ENCODE measurements at places on chromosomes 2 and 18.

GRCh38 chr2:186503827-186504606, 18.0 kb downstream of the ZC3H15 start:
- DNase-seq, result no peak

- DNase-seq, result no peak
Observed at GRCh38 chr2:794554-795241, 117.5 kb upstream of the TMEM18 start.

DNA sequence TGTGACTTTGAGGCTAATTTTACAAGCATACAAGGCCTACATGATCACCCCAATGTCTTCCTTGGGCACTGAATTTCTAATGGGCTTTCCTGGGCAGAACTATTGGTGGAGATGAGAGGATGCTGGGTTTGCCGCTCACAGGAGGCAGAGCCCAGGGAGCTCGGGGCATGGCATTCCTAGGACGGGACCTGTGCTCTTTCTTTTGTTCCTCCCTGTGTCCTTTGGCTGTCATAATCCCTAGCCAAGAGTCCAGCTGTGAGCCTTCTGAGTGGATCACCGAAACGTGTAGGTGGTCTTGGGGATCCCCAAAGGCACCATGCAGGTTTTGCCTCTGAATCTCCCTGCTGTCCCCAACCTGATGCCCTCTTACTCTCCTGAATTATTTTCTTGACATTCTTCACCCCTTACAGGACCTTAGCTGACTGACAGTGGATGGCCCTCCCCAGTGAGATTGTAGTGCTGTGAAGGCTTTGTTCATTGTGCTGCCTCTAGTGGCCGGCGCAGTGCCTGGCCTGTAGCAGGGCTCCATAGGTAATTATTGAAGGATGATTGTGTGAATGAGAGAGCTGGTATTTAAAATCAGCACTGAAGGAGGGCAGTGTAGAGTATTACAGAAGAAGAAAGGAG, 221.9 kb downstream of the ZNF407 start:
- DNase-seq, result no peak

DNA sequence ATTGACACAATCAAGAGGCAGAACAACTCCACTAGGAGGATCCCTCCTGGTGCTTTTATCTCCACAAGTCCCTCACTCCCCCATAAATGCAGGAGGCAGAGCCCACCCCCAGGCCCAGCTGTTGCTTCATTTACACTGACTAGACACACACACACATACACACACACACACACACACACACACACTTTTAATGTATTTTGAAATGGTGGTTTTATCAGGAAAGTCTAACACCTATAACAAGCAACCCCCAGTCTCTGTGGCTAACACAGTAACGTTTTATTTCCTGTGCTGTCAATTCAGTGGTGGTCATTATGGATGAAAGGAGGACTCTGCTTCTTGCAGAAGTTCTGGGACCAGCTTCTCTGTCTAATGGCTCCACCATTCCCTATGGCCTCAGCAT, 125.4 kb upstream of the FOSL2 start:
- DNase-seq, result no peak

- DNase-seq, result no peak
Observed at GRCh38 chr2:239523147-239523953, 122.5 kb upstream of the HDAC4 start.

DNA sequence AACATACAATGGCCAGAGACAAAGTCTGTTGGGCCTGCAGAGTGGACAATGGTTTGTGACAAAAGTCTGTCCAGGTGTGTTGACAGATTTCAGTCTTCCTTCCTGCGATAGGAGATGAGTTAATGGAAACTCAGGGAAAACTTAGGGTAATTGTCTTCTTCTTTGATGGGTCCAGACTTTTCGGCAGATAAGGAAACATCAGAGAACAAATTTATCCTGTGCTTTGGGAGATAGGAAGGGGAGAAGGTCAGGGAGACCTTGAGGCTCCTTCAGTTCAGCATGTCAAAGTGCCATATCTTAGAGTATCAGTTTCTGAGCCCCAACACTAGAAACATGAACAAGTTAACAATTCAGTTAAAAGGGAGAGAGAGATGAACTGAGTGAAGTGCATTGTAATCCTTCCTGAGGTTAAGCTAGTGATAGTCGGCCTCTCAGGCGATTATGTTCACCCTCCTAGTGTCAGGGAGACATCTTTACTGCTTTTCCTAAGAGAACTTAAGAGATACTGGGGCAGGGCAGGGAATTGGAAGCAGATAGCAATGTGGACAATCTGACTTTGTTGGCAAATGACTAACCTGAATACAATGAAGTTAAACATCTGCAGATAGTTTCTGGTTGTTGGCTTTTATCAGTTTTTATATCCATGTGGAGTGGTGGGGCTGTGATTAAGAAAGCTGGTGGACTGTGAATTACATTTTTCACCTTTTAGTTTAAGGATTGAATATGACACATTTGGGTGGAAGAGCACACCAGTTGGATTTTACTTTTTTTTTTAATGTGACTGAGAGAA, 248.8 kb upstream of the FN1 start:
- no peak for DNase-seq

GRCh38 chr2:129334696-129335410, 644.6 kb upstream of the RAB6C start:
- DNase-seq, result no peak

DNA sequence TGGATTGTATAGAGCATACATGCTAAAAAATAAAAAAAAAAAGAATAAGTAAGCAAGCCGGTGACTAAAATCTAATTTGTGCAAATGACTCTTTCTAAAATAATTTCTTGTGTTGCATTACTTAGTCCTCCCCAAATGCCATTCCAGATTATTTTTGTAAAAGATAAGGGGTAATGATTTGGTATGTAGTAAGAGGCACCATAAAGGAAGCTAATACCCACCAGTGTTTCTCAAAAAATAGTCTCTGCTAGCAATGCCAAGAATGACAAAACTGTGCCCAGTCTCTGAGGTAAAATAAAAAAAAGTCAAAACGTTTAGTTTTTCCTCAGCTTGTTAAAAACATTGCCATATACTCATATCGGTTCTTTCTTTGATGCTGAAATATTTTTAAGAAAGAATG, 2.7 kb downstream of the METTL5 start:
- DNase-seq, result no peak

DNA sequence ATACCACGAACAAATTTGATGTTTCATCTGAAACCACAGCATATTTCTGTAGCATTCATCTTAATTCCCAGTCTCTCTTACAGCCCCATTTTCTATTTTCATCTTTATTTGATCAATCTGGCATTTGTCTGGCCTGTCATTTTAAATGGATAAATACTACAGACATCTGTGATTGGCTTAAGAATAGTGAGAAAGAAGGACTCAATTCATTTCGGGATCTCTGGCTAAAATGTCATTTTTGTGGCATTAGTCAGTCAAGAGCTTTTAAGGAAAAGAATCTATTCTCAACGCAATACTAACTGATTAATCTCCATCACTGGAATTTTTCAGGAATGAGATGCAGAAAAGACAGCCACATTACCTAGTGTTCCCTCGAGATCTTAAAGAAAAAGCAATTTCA, 585.9 kb downstream of the IRS1 start:
- DNase-seq, result no peak

DNA sequence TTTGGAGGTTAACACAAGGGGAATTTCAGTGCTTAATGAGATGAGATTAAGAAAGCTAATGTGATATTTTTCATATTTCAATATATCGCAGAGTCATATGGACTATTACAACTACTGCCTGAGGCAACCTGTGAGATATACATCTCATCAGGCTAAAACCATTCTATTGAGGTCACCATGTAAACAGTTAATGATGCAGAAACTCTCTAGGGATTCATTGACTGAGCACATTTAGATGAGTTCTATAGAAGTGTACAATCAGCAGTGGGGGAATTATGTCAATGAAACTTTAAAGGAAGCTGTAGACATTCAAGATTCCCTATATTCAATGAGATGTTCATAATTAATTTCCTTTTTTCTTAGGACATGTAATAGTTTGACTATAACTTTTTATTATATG, 687.4 kb upstream of the SYT4 start:
- DNase-seq, result no peak

- peak; percentile 78 for DNase-seq
Observed at GRCh38 chr2:196160101-196160500, 11.3 kb downstream of the STK17B start.

DNA sequence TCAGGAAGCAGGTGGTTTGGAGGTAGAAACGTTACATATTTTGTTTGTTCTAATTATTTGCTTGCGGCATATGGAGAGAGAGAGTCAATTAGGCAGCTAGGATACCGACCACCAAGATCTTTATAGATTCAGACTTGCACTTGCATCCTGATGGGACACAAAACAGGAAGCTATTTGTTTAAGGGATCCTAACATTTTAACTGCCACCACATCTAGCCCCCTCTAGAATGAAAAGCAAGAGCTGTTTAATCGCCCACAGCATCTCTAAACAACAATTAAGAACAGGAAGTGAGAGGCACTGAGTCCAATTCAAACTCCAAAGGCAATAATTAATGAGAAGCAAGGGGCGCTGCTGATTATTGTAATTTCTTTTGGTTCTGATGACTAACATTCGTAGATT, 182.0 kb upstream of the LINC00305 start:
- no peak for DNase-seq

- DNase-seq, result no peak
Observed at GRCh38 chr18:24052053-24052452, 37.5 kb downstream of the TTC39C start.

DNA sequence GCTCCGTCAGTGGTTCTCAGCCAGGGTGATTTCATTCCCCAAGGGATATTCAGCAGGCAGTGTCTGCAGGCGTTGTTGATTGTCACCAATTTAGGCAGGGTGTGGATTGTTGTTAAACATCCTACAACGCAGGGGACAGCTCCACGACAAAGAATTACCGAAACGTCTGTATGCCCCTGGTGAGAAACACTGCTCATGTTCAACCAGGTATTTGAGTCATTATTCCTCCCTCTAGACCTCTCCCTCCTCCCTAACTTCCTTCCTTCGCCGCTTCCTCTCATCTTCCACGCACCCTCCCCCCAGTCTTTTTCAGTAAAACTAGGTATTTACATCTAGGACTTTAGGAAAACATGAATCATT, 50.8 kb downstream of the NCK2 start:
- DNase-seq, result peak; percentile 47

- no peak for DNase-seq
Observed at GRCh38 chr2:20541651-20542050, 94.8 kb downstream of the RHOB start.

DNA sequence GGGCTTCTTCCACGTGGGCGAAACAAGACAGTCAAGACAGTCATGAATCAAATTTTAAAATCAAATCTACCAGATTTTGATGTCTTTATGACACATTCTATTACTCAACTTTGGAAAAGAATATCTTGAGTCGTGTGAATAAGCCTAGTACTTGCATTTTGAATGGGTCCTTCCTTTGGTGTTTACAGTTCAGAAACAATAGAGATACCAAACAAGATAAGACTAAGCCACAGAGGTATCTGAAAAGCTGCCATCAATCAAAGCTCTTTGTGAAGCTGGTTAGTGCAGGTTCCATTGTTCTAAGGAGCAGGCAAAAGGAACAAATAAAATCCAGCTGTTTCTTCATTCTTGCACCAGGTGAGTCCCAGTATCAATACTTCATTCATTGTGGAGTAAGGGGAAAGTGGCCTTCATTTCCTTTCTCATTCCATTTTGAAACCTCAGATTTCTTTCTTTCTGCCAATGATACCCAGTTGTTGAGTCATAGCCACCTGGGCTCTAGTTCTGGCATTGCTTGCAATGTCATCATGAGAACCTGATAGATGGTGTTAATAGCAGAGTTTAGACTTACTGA, 151.7 kb upstream of the L3MBTL4 start:
- no peak for DNase-seq

DNA sequence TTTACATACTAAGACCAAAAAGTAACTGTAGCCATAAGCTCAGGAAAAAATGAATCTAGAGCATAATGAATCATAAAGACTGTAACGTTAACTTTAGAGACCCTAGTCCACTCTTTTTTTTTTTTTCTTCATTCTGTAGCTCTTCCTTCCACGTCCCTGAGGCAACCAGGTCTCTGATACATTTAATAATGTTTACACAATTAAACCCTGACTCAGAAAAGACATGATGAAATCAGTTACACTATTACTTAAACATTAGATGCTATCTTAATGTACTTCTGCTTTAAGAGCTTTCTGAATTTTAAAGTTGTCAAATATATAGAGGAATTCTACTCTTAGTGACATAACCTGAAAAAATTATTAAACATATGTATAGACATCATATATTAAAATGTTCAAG, 1121.5 kb upstream of the DDX18 start:
- DNase-seq, result no peak

DNA sequence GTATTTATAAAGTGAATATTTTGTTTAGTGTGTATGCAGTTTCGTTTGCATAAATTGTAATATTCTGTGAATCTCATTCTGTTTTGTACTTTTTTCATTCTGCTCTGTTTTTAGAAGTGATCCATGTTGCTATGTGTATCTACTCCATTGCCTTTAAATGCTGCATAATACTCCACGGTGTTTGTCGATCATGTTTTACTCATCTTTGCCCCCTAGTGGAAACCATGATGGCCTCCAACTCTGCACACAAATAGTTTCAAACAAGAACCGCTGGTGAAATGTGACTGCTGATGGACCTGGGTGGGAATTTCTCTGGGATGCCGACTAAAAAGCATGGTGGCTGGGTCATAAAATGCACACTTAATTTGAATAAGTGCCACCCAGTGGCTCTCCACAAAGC, 32.0 kb upstream of the SKOR2 start:
- no peak for DNase-seq

DNA sequence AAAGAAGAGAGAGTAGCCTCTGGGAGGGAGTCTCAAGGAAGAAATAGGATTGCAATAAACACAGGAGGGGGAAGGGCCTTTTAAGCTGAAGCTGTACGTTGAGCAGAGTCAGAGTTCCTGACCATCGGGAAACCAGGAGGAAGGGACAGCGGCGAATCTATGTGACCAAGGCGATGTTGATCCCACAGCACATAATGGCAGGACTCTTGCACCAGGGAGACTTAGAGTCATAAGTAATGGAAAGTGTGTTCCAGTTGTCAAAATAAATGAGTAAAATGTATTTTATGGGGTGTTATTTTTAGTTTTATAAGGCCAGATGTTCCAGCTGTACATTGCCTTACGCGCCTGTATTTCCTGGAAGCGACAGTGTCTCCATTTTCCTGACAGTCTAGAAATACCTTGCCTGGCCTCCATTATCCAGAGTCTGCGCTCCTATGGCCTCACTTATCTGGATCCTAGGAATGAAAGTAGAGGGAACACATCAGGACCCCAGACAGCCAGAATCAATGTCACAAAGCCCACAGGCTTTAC, 152.8 kb upstream of the COPS8 start:
- no peak for DNase-seq

- DNase-seq, result no peak
Observed at GRCh38 chr18:68147728-68148127, 567.2 kb downstream of the TMX3 start.

GRCh38 chr2:210172219-210172575, 988 bp upstream of the KANSL1L start:
- DNase-seq, result no peak

DNA sequence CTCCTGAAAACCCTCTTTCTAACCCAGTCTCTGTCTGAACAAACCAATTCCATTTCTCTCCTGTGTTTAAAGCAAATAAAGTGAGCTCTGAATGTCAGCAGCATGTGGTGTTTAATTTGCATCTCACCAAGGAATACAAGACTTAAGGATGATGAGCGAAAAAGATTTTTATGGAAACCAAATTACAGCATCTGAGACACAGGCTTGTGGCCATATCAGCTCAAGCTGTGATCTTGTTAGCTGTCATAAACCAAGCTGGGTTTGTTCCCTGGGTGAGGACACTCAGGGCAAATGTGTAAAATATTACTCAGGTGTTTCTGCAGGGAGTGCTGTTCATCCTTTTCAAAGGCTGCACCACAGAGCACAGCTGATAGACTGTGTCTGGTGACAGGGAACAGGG, 129.3 kb upstream of the REV1 start:
- no peak for DNase-seq

GRCh38 chr18:35155398-35156117, 85.3 kb upstream of the ZNF397 start:
- no peak for DNase-seq

Data from T-helper 2 cell treated with Interferon-gamma antibody and Interleukin-4, amounts not matched to agents 5 μg/mL and 100 μg/mL, for 36 hours (primary cell).